Epithelial cell of esophagus (primary cell): ENCODE measurements at places on chromosomes 2 and 18.

DNA sequence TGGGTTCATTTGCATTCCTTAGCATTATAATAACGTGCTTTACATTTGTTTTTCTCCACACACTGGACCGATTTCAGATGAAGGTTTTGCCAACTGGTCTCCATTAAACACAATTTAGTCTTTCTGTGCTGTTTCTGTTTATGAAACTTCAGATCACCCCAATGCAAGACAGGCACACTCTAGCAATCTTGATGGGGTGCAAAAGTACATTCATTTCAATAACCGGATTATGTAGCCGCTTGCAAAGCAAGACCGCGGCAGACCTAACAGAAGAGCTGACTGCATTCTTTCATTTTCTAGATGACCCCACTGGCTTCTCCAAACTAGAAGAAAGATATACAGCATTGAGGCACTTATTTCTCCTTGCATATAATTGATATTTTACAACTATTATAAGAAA lies 301.5 kb downstream of the PIEZO2 start:
- no peak for DNase-seq

- DNase-seq: peak; percentile 29
Observed at GRCh38 chr2:96204836-96205624, 3.6 kb downstream of the STARD7 start.

DNA sequence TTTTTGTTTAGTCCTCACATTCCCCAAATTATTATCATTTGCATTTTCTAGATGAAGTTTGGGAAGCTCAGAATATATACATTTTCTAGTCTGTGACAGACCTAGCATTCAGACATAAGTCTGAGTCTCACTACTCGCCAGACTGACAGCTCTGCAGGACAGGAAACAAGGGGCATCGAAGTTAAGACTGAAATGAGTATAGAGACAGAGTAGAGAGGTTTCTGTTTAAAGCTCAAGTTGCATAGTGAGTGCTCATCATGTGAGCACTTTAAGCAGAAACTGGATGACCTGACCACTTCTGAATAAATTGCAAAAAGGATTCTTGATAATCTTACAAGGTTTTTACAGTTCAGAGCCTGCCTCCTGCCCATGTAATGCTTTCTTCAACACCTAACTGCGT lies 1.1 kb downstream of the HADHB start:
- peak; percentile 20 for DNase-seq

DNA sequence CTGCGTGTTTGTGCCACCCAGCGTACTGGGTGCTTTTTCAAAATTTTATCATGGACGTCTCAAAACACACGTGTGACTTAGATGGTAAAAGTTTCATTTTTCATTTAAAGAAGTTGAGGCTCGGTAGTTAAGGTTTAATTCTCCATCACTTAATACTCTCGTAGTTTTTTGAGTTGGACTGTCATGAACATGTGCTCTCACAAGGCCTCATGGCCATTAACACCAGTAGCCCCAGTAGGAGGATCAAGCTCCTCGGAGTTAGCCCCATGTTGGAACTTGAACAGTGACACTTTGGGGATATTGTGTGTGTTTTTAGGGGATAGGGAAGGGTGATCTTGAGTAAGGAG lies 15.3 kb downstream of the NMUR1 start:
- no peak for DNase-seq

DNA sequence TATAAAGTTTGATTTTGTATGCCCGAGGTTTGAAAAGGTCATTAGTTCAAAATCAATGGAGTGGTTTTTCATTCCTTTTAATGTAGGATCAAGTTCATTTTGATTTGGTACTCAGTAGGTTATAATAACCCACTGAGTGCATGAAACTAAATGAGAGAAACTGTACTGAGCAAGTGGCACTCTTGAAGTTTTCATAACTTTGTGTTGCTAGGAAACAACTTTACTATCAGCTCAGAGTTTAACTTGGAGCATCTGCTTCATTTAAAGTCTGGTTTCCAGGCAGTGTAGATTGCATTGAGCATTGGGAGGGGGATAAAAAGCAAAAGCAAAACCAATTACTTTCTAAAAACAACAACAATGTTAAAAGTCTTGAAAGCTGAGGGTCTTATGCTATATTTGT lies 1361.6 kb upstream of the CHAC2 start:
- no peak for DNase-seq

DNA sequence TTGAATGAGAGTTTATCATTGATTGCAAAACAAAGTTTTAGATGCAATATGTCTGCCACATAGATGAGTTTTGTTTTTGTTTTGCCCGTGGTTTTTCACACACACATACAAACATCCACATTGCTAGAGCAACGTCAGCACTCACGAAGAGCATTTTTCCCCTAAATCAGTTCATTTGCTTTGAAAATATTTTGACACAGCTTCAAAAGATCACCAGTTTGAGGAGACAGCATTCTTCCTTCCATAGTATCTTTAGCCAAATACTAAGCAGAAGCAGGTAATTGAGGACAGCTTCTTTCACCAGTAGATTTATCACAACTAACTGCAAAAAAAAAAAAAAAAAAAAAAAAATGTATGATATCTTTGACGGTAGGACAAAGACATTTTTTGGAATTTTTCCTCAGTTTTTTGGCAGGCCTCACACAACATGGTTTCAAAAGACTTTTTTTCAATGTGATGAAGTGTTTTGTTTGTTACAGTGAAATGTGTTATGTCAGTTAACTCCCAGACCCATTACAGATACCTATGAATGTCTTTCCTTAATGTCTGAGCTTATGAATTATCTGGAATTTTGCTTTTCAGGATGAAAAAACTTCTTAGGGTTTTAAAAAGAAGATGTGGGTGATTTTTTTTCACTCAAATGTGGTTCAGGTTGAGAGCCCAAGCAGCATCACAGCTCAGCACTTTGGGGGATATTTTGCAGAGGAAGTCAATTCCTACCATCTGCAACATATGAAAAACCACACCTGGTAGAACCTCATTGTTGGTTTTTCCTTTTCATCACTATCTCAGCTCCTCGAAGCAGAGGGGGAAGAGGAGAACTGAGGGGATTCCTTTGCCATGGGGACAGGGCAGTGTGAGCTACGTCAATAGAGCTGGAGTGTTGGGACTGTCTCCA lies 31.6 kb downstream of the AOX1 start:
- no peak for DNase-seq

- no peak for DNase-seq
Observed at GRCh38 chr2:128783193-128783671, 464.6 kb upstream of the HS6ST1 start.

DNA sequence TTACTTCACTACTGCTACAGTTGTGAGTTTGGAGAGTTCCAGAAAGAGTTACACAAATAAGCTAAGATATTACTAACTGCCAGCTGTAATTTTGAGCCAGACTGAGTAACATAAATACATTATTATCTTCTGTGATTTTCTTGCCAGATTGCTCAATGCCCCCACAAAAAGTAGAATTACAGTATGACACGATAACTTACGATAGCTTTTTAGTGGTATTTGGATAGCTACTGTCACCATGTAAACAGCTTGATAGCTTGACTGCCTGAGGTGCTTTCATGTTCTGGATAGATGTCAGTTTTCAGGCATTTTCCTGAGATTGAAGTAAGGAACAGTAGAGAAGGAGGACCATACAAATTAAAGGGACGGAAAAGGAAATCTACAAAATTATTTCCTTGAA lies 533.3 kb downstream of the SOCS6 start:
- no peak for DNase-seq

GRCh38 chr2:135055182-135055786 lies 3.2 kb downstream of the RAB3GAP1 start:
- peak; percentile 77 for DNase-seq

DNA sequence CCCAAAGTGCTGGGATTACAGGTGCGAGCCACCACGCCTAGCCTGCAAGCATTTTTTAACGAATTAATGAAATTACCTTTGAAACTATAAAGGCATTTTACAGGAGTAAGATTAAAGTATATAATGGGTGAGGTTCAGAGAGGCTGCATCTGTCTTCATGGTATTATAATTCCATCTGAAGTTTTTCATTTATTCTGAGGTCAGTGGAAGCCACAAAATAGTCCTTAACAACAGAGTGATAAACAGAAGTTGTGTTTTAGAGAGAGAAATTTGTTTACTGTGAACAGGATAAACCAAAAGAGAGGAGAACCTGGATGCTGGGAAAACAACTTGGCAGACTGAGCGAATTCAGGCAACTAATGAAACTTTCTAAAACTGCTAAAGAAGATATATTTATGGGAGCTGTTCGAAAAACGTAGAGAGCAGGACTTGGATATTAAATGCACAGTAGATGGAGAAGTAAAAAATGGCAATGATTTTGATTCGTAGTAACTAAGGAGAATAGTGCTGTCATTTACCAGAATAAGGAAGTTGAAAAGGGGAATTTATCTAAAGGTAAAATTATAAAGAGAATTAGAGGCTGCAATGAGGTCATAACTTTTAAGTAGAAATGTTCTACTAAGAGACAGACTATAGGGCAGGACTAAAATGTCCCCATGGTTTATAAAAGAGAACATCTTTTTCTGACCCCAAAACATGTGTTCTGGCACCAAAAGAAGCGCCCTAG lies 37.9 kb upstream of the ITGA4 start:
- DNase-seq: no peak

GRCh38 chr2:146659976-146660375 lies 1184.9 kb upstream of the ACVR2A start:
- DNase-seq: no peak

GRCh38 chr2:159518321-159519005 lies 97.9 kb downstream of the BAZ2B start:
- peak; percentile 54 for DNase-seq

GRCh38 chr2:6952101-6952500 lies 34.9 kb downstream of the RNF144A start:
- DNase-seq: no peak

DNA sequence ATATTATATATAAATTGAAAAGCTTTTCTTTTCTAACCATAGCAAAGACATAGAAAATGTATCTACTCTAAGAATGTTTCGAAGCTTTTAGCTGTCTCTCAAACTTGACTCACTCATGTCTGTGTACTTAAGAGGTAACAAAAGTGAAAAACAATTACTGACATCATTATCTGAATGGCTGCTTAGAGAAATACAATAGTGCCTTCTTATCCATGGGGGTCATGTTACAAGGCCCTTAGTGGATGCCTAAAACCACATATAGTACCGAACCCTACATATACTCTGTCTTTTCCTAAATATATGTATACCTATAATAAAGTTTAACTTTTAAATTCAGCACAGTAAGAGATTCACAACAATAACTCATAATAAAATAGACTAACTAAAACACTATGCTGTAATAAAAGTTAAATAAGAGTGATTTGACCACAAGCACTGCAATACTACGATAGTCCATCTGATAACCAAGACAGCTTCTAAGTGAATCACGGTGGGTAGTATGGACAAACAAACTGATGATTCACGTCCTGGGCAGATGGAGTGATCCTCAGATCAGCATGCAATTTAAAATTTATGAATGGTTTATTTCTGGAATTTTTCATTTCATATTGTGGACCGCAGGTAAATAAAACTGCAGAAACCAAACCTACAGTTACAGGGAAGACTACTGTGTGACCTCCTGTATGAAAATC lies 246.2 kb downstream of the XIRP2 start:
- DNase-seq: peak; percentile 82

- DNase-seq: peak; percentile 85
Observed at GRCh38 chr18:26574958-26575864, 26.9 kb upstream of the KCTD1 start.

- DNase-seq: no peak
Observed at GRCh38 chr18:35432565-35433001, 55.4 kb upstream of the ZNF396 start.

GRCh38 chr18:54991981-54992380 lies 32.7 kb upstream of the CCDC68 start:
- DNase-seq: no peak

DNA sequence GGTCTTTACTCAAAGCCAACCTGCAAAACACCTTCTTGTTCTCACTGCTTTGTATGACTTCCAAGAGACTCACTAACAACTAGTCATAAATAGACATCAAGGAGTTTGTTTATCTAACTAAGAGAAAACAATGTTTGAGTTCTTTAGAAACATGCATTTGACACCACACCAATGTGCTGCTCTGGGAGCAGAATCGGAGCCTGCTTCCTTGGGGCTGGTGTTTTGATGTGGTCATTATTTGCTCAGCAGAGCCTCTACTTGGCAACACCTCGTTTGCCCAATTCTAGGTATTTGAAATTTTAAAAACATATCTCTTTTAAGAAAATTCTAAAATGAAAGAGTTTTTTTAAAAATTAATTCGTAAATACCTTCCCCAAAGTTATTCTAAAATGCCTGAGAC lies 167.5 kb downstream of the BCL2 start:
- DNase-seq: no peak

- peak; percentile 18 for DNase-seq
Observed at GRCh38 chr2:16974688-16975087, 309.1 kb upstream of the CYRIA start.

DNA sequence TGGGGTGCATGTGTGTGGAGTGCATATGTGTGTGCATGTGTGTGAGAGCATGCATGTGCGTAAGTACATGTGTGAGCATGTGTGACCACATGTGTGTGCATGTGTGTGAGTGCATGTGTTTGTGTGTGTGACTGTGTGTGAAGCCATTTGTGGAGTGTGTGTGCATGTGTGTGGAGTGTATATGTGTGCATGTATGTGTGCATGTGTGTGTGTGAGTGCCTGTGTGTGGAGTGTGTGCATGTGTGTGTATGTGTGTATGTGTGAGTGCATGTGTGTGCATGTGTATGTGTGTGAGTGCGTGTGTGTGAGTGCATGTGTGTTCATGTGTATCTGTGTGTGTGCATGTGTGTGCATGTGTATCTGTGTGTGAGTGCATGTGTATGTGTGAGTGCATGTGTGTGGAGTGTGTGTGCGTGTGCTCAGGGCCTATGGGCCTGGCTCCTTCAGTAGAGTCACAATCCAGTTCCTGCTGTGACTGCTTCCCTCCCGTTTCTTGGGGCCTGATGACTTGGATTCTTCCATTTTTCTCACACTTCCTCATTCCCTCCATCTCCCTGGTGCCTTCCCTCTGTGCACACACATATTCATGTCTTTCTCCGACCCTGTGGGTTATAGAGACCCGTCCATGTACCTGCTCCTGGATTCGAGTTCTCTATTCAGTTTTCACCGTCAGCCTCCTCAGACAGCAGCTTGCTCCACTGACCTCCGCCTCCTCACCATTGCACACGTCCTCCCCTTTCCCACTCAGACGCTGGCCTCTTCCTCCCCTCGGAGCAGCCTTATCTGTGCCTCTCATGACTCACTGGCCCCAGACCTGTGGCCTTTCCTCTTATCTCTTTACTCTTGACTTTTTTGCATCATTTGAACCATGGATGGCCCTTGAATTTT lies 25.2 kb downstream of the TOGARAM2 start:
- DNase-seq: no peak

- no peak for DNase-seq
Observed at GRCh38 chr18:8003878-8004675, 437.0 kb downstream of the PTPRM start.

DNA sequence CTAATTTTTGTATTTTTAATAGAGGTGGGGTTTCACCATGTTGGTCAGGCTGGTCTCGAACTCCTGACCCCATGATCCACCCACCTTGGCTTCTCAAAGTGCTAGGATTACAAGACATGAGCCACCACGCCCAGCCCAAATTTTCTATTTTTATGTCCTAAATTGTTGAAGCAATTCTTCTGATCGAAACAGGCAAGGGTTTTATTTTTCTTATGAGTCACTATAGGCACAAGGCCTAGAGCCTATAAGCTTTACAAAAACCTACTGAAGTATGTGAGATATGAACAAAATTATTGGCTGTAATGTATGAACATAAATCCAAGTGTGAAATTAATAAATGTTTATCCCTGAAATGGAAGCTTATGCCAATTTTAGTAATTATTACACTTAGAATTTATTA lies 464.2 kb upstream of the NRP2 start:
- DNase-seq: no peak

- DNase-seq: peak; percentile 50
Observed at GRCh38 chr2:11681722-11682589, 12.0 kb upstream of the NTSR2 start.

- DNase-seq: no peak
Observed at GRCh38 chr2:227914362-227914761, 42.9 kb downstream of the DAW1 start.
